NCI-H1092 (cell line): ENCODE measurements at places on chromosomes 7 and 10.
A peak's percentile ranks its signal among the peaks of the same experiment; 100 is the strongest.

DNA sequence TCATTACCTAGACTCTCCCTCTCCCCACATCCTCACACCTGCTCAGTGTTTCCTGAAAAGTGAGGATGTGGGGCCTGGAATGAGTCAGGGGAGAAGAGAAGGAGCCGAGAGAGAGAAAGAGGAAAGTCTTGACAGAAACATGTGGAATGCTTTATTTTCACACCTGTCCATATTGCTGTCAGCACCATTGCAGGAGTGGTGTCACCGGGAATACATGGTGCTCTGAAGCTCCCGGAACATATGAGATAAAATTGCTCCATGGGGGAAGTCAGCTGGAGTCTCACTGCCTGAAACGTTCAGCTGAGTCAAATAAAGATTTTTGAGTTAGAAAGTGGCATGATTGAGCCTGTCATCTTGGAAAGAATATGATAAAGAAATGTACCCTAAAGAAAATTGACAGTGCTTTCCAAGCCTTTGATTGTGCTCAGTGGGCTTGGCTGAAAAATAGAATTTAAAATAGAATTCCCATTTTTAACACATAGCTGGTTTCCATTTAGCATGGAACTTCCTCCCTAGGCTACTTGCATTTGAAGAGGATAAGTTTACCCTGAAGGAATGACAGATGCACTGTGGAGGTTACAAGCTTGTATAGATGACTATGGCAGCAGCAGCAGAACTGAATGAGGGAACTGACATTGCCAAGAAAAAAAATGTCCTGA, 182.4 kb downstream of the PCLO start:
- no peak for DNase-seq

DNA sequence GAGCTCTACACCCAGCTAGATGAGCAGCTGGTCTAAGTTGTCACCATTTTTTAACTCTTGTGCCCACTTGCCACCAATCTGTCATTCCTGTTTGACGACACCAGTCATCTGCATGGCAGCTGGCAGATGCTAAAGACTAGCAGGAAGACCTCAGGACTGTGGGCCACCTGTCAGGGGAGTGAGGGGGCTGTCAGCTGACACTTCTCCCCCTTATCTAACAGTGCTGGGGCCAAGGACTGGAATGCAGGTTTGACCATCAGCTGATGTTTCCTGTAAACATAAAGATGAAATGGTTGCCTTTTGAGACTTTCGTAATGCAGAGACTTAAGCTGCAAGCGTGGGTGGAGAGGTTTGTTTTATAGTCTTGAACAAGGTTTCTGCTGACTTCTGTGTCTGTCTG, 93.5 kb downstream of the WNT2 start:
- DNase-seq: no peak

GRCh38 chr10:50540069-50540825, 83.5 kb downstream of the SGMS1 start:
- no peak for DNase-seq

DNA sequence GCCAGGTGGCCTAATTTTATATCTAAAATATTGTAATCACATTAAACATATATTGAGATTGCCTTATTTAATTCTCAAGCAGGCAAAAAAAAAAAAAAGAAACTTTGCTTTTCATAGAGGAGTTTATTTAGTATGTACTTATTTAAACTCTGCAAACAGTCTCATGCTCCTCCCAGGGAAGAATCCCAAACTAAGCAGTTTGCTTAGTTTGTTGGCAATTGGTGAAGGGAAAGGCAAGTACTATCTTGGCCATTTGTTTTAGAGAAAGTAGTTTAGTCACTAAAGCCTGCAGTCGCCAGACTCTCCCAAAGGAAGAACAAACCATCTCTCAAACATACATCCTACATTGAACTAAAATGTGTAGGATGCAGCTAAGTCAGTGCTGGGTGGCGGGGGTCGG, 226.8 kb downstream of the CDC14C start:
- DNase-seq: no peak

- no peak for DNase-seq
Observed at GRCh38 chr10:46268076-46268881, 18.5 kb upstream of the ANTXRL start.

DNA sequence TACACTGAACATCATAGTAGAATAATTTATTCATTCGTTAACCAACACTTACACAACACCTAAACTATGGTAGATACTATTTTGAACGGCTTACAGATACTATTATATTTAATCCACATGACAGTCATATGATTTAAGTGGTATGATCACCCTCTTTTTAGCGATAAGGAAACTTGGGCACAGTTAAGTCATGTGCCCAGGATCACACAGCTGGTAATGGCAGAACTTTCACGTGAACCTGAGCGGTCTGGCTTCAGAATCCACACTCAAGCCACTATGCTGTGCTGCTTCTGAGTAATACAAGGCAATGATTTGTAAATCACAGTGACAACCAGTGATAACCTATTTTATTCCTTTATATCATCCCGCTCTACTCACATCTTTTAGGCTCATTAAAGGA, 99.1 kb downstream of the CELF2 start:
- no peak for DNase-seq

DNA sequence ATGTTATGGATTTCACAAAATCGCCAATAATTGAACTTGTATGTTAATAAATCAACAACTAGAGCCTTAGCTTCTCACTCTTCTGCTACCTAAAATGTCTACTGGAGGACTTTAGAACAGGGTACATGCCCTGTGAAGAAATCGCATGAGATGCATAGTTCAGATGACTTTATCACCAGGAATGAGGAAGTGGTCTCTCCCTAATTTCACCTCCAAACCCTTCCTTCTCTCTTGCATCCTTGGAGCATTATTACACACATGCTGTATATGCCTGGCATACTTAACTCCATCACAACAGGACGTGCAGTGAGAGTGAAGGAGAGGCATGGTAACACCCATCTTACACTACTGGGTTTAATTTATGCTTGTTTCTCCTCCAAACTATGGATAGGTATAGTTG, 27.8 kb downstream of the RHEB start:
- no peak for DNase-seq

DNA sequence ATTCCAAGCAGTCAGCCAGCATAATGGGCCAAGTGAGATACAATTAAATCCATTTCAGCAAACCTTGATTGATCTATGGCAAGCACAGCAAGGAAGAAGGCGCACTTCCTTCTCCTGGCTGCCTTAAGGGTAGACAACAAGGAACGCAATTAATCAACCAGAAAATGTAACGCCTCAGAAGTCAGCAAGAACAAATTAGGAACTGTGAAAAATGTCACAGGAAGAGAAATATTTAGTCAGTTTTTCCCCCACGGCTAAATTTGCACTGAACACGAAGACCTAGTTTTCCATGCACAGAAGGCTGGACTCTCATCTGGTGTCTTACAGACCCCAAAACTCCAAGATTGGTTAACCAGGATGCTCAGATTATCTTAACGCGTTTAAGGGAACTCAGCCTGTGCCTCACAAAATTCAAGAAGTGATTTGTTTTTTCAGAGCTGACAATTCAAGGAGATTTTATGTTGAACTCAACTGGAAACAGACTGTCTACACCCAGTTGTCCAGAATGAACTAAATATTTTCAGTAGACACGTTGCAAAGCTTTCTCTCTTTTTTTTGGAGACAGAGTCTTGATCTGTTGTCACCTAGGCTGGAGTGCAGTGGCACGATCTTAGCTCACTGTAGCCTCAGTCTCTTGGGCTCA, 14.2 kb downstream of the SNX8 start:
- no peak for DNase-seq

GRCh38 chr10:78451592-78451991, 417.9 kb downstream of the RPS24 start:
- peak; percentile 48 for DNase-seq

GRCh38 chr7:158819571-158820203, 9.6 kb downstream of the ESYT2 start:
- no peak for DNase-seq

GRCh38 chr10:113736576-113736975, 14.9 kb upstream of the PLEKHS1 start:
- DNase-seq: no peak

- DNase-seq: peak; percentile 21
Observed at GRCh38 chr7:81715984-81716588, 53.8 kb downstream of the HGF start.

GRCh38 chr10:20065814-20066213, 249.6 kb downstream of the PLXDC2 start:
- DNase-seq: no peak

- DNase-seq: no peak
Observed at GRCh38 chr7:99014113-99014985, 129.6 kb downstream of the SMURF1 start.

DNA sequence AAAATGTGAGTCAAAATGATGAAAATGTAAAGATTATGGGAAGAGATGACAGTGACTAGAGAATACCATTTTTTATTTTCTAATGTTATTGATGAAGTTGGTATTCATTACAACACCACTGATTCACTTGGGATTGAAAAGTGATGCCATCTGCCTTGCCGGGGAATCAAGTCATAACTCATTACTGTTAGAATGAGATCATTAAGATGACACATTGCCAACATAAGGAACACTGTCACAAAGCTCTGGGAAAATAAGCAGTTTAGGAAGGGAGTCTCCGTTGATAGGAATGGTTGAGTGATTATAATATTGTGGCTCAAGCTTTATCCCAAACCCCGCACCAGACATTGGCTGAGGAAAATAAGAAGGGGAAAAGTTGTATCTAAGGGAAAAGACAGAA, 121.5 kb upstream of the PLPP4 start:
- no peak for DNase-seq

DNA sequence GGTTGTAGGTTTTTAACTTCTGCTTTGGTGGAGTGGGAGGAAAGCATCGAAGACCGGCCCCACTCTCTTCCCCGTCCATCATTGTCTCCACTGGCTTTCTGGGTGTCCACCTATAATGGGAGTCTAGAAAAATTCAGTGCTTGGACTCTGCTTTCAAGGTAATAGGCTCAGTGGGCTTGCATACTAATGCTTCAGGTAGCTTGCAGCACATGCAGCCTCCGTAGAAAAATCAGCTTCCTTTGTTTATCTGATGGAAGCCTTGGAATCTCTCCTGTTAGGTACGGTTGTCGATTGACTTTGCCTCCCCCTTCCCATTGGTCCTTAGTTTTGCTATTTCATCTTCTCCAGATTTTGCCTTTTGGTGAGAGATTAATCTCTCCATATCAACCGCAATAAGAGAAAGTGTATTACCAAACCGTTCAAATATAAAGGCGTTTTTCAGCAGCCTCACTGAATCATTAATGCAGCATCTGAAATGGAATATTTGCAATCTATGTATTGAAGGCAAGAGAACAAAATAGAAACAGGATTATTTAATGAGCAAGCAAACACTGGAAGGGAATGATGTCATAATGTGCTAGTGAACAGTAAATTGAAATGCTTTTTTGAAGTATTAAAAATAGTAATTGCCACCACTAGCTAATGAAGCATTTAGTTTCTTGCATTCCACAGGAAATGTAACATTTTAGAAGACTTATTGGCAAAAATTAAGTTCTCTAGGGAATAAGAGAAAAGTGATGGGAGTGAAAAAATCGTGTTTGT, 944 bp downstream of the AVL9 start:
- no peak for DNase-seq

DNA sequence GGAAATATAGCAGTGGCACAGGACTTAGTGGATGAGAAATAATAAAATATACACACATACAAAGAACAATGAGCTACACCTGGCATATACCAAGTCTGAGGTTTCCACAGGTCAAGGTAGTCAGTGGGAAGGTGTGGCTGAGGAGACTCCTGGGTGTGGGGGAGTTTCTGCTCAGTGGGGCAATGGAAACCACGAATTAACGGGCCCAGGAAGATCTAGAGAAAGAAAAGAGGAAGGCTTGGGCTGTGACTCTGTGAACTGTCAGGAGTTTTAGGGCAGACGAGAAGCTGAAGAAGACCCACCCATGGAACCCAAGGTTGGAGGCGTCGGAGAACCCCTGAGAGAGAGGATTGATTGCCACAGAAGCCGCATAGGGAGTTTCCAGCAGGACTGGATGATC, 196.5 kb downstream of the HERPUD2 start:
- no peak for DNase-seq

GRCh38 chr7:69448071-69448470, 150.2 kb upstream of the AUTS2 start:
- no peak for DNase-seq

DNA sequence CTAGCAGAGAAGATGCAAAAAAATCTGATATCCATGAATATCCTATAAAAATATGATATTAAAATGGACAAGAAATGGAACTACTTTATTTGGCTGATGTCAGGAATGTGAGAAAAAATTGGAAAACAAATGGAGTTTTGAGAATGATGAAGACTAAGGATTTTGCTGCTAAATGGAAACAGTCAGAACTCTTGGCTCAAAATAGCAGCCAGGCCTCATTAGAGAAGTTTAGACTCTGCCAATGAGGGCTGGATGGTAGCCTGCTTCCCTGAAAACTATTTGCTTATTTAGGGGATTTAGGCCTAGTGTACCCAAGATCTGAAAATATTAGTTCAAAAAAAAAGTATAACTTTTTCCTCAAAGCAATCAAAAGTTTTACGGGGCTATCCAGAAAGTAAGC, 458.5 kb downstream of the TFEC start:
- no peak for DNase-seq

- no peak for DNase-seq
Observed at GRCh38 chr7:121160150-121161008, 168.4 kb upstream of the WNT16 start.

DNA sequence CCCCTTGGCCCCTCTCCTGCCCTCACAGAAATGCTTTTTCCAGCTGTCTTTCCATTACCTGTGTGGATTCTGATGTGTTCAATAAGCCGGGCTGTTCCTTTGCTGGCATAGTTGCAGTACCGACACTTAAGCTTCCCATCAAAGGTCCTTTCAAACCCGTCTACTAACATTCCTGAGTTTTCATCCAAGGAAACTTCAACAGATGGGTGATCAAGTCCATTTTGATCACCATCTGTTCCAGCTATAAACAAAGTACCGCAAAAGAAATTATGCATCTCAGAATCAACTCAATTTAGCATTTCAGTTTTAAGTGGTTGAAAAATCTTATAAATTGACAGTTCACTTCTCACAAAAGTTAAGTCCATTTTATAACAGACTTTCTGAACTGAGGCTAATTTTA, 12.7 kb downstream of the IKZF5 start:
- DNase-seq: no peak

GRCh38 chr10:95329296-95329695, 38.5 kb upstream of the PDLIM1 start:
- no peak for DNase-seq

GRCh38 chr10:48700071-48700470, 15.4 kb downstream of the WDFY4 start:
- no peak for DNase-seq

DNA sequence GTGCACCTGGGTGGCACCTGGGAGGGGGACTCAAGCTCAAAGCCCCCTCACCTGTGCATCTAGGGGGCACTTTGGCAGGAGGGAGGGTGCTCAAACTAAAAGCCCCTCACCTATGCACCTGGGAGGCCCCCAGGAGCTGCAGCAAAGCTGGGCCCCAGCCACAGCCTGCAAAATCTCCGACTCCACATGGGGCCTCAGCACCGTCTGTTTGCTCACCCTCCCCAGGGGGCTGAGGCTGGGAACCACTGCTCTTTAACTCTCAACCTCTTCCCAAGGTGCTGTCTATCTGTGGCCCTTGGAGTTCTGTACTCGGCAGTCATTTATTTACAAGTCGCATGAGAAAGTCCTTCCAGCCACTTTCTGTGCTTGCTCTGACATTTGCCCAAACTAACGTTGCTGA, 458.4 kb downstream of the DNAJB6 start:
- DNase-seq: no peak
